ENCODE measurements at places on chromosomes 6 and 20. TPM values are rescaled to one million over a fixed set of nuclear protein-coding genes. Genes with fewer than 3 reads are reported as not detected.
A peak's percentile ranks its signal among the peaks of the same experiment; 100 is the strongest.

DNA sequence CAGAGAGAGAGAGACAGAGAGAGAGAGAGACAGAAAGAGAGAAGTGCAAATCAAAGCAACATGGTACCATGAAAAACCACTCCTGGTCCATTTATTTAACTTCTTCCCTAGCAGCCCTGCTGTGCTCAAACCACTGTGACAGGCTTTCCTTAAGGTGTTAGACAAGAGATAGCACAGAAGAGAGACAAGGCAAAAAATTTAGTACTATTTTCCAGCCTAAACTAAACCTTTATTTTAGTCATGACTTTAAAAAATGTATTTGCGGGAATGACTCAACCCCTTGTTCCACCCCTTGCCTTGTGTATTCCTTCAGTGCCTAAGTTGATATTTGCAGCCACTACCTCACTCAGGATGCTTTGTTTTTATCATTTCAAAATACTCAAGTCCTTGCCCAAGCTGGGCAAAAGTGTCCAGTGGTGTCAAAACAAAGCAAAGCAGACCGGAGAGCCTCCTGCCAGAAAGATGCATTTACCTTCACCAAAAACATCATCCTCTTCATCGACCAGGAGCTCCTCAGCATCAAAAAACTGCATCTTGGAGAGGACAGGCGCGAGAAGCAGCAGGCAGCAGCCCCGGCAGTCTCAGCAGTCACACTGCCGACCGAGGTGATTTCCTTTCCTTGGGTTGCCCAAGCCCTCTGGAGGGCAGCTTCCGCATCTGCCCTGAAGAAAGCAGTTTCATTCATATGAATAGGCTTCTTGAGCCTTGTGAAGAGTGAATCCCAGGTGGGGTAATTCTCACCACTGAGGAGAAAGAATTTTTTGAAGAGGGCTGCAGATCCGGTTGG, at the start of gene RIPOR2:
Gene RIPOR2, minus strand, starts transcription at position 595 of the 787 bp plus-strand sequence. Its CDS starts 62 bp downstream, at position 533.
- H3K27me3 ChIP-seq, result no peaks in the 10 kb centered on the region
- no peaks in the 10 kb centered on the region for H3K36me3 ChIP-seq
- peak within 1 kb of the TSS; percentile 71 for H3K4me3 ChIP-seq
- peaks cover 95% of the 10 kb centered on the region for H3K4me1 ChIP-seq

GRCh38 chr20:36093804-36094145, 60.8 kb upstream of the EPB41L1 start:
- H3K36me3 ChIP-seq, result no peaks in the 10 kb centered on the region
- DNase-seq, result no peak
- no peak overlapping the region for H3K27ac ChIP-seq
- peaks cover 24% of the 10 kb centered on the region for H3K4me1 ChIP-seq
- H3K4me3 ChIP-seq, result no peak overlapping the region

DNA sequence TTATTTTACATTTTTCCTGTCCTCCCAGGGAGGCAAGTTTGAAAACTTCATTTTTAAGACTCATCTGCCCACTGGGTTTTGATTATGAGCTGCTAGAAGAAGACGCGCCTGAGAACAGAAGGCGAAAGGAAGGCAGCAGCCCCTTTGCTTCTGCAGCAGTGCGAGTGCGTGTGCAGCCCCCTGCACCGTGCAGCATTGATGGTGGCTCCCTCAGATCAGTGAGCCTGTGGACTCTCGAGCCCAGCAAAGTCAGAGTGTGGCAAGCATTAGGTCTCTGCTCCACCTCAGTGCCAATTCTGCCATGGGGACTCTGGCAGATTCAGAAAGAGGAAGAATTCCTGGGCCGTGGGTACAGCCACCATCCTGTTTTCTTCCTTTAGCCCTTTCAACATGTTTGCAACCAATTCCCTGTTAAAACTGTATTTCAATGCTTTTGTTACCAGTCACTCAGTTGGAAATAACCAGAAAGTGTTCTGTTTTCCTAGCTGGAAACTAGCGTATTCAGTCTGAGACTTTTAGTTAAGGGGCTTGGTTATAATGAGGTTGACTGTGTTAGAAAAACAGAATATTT, 134.8 kb upstream of the OGFRL1 start:
- no peak for DNase-seq
- H3K4me3 ChIP-seq, result no peak overlapping the region
- no peaks in the 10 kb centered on the region for H3K36me3 ChIP-seq
- H3K27ac ChIP-seq, result no peak overlapping the region

- H3K36me3 ChIP-seq, result peaks cover 88% of the 10 kb centered on the region
- H3K27me3 ChIP-seq, result no peaks in the 10 kb centered on the region
- no peak overlapping the region for H3K27ac ChIP-seq
- H3K4me3 ChIP-seq, result no peak overlapping the region
These were observed 17.2 kb downstream of the CDC5L start for GRCh38 chr6:44404715-44405099.

ALDH8A1 gene
- total RNA-seq, result 0.47 TPM

HLA-DMB gene
- 142 TPM for total RNA-seq

AVP gene
- total RNA-seq, result not detected

HCRTR2 gene
- total RNA-seq, result not detected

ADGRF5 gene
- total RNA-seq, result not detected
